ENCODE measurements at places on chromosomes 16 and 17.

DNA sequence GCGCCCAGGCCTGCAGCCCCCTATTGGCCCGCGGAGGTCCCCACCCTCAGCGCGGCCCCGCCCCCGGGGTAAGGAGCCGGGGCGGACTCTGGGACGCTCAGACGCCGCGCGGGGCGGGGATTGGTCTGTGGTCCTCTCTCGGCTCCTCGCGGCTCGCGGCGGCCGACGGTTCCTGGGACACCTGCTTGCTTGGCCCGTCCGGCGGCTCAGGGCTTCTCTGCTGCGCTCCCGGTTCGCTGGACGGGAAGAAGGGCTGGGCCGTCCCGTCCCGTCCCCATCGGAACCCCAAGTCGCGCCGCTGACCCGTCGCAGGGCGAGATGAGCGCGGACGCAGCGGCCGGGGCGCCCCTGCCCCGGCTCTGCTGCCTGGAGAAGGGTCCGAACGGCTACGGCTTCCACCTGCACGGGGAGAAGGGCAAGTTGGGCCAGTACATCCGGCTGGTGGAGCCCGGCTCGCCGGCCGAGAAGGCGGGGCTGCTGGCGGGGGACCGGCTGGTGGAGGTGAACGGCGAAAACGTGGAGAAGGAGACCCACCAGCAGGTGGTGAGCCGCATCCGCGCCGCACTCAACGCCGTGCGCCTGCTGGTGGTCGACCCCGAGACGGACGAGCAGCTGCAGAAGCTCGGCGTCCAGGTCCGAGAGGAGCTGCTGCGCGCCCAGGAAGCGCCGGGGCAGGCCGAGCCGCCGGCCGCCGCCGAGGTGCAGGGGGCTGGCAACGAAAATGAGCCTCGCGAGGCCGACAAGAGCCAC, at the start of gene NHERF1:
Gene NHERF1, plus strand, starts transcription at position 100 of the 750 bp plus-strand sequence. Its CDS starts 219 bp downstream, at position 319.
- DNase-seq, result peak; percentile 92

- no peak for DNase-seq
Measured at GRCh38 chr16:23566724-23567123, 9.2 kb downstream of the UBFD1 start.

DNA sequence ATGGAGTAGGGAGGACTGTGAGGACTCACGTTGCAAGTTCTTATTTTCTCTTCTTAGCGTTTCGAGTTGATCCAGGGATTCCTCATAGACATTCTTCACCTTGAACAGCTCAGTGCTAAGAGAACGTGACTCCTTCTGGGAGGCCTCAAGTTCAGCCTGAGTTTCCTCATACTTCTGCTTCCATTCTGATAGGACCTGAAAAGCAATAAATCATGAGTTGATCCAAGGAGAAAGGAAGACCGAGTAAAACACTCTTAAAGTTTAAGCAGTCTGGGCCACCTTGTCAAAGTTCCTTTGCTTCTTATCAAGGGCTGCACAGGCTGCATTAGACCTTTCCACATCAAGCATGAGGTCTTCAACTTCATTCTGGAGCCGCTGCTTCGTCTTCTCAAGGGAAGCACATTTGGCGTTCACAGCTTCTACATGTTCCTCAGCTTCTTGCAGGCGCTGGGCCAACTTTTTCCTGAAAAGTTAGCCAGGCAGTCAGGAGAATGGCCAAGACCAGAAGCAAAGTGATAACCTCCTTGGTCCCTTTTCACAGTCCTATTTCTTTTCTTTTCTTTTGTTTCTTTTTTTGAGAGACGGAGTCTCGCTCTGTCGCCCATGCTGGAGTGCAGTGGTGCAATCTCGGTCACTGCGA, 23.8 kb upstream of the MYH13 start:
- no peak for DNase-seq

- no peak for DNase-seq
Measured at GRCh38 chr17:17535957-17536356, 39.8 kb upstream of the RASD1 start.

DNA sequence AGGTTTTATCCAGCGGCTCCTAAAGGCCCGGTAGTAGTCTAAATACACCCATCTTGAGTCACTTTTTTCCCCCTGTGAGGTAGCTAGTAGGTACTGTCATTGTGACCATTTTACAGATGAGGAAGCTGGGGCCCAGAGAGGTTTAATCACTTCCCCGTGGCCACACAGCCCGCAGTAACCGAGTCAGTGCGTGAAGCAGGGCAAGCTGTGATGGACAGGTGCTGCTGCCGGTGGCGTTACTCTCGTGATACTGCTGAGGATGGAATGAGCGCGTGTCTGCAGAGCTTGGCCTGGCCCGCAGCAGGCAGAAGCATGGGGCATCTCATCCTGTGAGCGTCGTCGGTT, 226.3 kb upstream of the CIBAR2 start:
- no peak for DNase-seq

DNA sequence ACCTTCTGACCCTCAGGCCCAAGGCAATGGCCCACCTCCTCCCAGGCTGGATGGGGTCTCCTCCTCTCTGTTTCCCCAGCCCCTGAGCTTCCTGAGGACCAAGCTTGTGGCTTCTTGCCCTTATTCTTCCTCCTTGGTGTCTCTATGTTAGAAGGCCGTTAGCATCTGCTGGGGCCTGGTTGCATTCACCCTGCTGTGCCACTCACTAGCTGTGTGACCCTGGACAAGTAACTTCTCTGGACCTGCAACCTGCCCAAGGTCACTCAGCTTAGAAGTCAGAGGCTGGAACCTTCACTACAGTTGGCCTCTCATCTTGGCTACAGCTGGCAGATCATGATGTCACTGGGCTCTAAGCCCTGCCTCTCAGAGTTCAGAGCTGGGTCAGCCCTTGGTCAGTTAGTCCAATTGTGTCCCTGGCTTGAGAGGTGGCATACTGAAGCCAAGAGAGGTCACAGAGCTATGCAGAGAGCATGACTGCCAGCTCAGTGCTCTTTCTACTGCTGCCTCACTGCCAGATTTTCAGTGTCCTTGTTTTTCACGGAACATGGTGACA, 3.0 kb downstream of the MT2A start:
- no peak for DNase-seq

DNA sequence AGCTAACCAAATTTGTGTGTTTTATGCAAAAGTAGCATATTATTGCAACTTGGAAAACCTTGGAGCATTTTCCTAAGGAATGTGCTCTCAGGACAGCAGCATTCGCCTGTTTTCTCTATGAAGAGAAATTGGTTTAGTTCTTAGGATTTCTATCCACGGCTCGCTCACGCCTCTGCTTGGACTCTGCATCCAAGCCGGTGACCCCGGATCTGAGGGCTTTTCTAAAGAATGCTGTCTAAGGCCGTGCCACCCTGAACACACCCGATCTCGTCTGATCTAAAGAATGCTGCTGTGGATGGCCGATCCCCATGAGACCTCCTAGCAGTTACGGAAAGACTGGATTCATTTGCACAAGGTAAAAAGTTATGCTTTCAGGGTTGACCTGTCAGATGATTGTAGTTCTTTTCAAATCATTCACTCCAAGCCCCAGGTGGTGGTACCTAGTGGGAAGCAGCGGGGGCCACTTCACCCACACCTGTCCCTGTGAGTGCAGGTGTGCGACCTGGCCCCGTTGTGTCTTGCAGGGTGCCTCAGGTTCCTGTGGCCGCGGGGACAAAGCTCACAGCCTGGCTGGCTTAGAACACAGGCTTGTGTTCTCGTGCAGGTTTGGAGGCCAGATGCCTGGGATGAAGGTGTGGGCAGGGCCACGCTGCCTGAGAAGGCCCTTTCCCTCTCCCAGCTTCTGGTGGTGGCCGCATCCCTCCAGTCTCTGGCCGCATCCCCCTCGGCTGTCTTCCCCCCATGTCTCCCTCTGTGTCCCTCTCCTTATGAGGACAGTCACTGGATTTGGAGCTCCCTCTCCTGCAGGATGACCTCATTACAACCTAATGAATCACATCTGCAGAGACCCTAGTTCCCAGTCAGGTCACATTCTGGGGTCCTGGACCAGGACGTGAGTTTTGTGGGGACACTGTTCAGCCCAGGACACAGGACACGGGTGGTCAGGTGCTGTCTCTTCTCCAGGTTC, 71.1 kb downstream of the BANP start:
- DNase-seq, result no peak
